ENCODE measurements at places on chromosomes 16 and 17. TPM values are rescaled to one million over a fixed set of nuclear protein-coding genes. Genes with fewer than 3 reads are reported as not detected.

RHBDL1 gene
- total RNA-seq = 1.2 TPM

IL21R gene
- total RNA-seq = not detected

KAT8 gene
- 28.3 TPM for total RNA-seq

ITGA2B gene
- total RNA-seq = 1.2 TPM

TEX14 gene
- under 0.01 TPM for total RNA-seq

DHRS13 gene
- 9.4 TPM for total RNA-seq

EPN3 gene
- 40.0 TPM for total RNA-seq

PRR29 gene
- total RNA-seq = under 0.01 TPM

SOST gene
- not detected for total RNA-seq

IL34 gene
- total RNA-seq = 2.0 TPM

PTGES3L gene
- under 0.01 TPM for total RNA-seq

SLC13A5 gene
- total RNA-seq = 0.65 TPM

GP1BA gene
- total RNA-seq = not detected

EMC6 gene
- 14.9 TPM for total RNA-seq

MARVELD3 gene
- total RNA-seq = 6.6 TPM

KRTAP4-3 gene
- not detected for total RNA-seq

IL17C gene
- total RNA-seq = 0.39 TPM

KRTAP9-4 gene
- total RNA-seq = not detected

GPR139 gene
- total RNA-seq = not detected

NOTUM gene
- not detected for total RNA-seq

ARL16 gene
- 21.2 TPM for total RNA-seq

FKBP10 gene
- total RNA-seq = 313 TPM

RNF222 gene
- total RNA-seq = 1.1 TPM

CBLN1 gene
- total RNA-seq = not detected

MFAP4 gene
- total RNA-seq = 2.1 TPM

CCL23 gene
- total RNA-seq = not detected

OR1F1 gene
- not detected for total RNA-seq

MRPL38 gene
- total RNA-seq = 40.0 TPM

FBXW10 gene
- 0.11 TPM for total RNA-seq

ASPA gene
- total RNA-seq = not detected

OSGIN1 gene
- 0.39 TPM for total RNA-seq

CMTM4 gene
- total RNA-seq = 17.1 TPM

DNAH2 gene
- total RNA-seq = under 0.01 TPM

FOXF1 gene
- total RNA-seq = not detected

KRT34 gene
- 0.39 TPM for total RNA-seq

MPV17L gene
- total RNA-seq = not detected

SCARF1 gene
- total RNA-seq = 0.79 TPM

TMEM170A gene
- 12.7 TPM for total RNA-seq

YWHAE gene
- total RNA-seq = 691 TPM

TNFSF13 gene
- 1.4 TPM for total RNA-seq

CDH15 gene
- not detected for total RNA-seq

NPIPB13 gene
- total RNA-seq = 0.39 TPM

KCTD19 gene
- total RNA-seq = not detected

CPHXL2 gene
- not detected for total RNA-seq

NGFR gene
- total RNA-seq = not detected

MYH1 gene
- not detected for total RNA-seq

TMEM94 gene
- total RNA-seq = 45.4 TPM

PRSS22 gene
- 3.9 TPM for total RNA-seq

CEMP1 gene
- total RNA-seq = 0.79 TPM

LYRM9 gene
- 12.2 TPM for total RNA-seq

TBX2 gene
- total RNA-seq = under 0.01 TPM

PMFBP1 gene
- total RNA-seq = 0.39 TPM

ZP2 gene
- not detected for total RNA-seq

NME2 gene
- 817 TPM for total RNA-seq

TMC7 gene
- 0.39 TPM for total RNA-seq

TIMP2 gene
- 64.5 TPM for total RNA-seq
